Inflammatory macrophage treated with lipopolysaccharide for 4 hours (primary cell): ENCODE measurements at places on chromosomes 12 and 14.

- no peak for DNase-seq
Observed at GRCh38 chr12:116916714-116917114, 6.0 kb downstream of the FBXW8 start.

DNA sequence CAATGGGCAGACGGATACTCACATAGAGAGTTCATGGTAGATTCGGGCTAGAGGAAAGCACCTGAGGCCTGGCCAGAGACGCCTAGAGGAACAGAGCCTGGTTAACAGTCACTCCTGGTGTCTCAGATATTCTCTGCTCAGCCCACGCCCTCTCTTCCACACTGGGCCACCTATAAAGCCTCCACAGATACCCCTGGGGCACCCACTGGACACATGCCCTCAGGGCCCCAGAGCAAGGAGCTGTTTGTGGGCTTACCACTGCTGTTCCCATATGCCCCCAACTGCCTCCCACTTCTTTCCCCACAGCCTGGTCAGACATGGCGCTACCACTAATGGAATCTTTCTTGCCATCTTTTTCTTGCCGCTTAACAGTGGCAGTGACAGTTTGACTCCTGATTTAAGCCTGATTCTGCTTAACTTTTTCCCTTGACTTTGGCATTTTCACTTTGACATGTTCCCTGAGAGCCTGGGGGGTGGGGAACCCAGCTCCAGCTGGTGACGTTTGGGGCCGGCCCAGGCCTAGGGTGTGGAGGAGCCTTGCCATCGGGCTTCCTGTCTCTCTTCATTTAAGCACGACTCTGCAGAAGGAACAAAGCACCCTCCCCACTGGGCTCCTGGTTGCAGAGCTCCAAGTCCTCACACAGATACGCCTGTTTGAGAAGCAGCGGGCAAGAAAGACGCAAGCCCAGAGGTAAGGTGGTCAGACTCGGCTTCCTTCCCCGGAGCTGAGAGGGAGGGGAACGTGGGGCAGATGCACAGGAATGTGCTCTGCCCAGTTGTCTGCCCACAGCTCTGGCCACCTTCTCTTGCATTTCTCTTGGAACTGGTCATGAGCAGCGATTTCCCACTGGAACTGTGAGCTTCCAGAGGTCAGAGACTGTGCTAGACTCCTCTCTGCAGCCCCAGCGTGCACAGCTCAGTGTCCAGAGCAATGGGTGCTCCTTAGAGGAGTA, at the start of gene CD4:
Gene CD4, plus strand, starts transcription at position 557 of the 953 bp plus-strand sequence. CDS start 10,611 bp downstream, outside the sequence.
- DNase-seq = peak; percentile 86

DNA sequence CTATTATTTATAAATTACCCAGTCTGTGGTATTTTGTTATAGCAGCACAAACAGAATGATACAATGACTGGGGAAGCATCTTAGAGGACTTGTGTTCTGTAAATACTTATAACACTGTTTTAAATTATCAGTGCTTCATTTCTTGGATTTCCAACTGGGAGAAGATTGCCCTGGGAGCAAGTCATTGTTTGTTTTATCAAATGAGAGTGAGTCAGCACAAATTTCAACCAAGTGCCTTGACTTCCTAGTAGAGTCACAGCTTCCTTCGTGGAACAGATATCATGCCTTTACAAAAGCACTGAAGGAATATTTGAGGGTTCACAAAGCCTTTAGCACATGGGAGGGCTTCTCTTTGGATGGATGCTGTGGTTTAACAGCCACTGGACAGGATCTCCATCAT, 234.1 kb downstream of the KTN1 start:
- DNase-seq = no peak

- no peak for DNase-seq
Observed at GRCh38 chr12:91772411-91772810, 373.2 kb downstream of the BTG1 start.

- DNase-seq = no peak
Observed at GRCh38 chr12:28308891-28309290, 118.6 kb downstream of the CCDC91 start.

GRCh38 chr12:15428632-15429031, 106.3 kb downstream of the PTPRO start:
- DNase-seq = no peak

DNA sequence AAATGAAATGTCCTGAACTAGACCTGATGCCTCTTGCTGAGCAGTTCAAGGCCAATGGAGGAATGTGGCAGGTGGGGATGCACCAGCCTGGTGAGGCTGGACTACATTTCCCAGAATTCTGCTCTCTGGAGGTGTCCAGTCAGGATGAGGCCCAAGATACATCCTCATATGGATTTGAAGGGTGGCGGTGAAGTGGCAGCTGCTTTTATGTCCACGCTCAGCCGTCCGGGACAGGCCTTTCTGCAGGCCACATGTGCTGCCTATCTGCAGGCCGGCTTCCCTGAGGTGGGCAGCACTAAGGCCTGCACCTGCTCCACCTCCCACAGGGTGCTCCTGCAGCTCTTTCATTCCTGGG, 230.2 kb downstream of the BCL11B start:
- DNase-seq = no peak

GRCh38 chr12:95337146-95337545, 119.5 kb downstream of the VEZT start:
- DNase-seq = no peak
